ENCODE measurements at places on chromosomes 2 and 18.

- no peak for DNase-seq
Observed at GRCh38 chr2:226655871-226656270, 143.7 kb downstream of the IRS1 start.

- no peak for DNase-seq
Observed at GRCh38 chr2:70002241-70002899, 40.9 kb upstream of the ASPRV1 start.

DNA sequence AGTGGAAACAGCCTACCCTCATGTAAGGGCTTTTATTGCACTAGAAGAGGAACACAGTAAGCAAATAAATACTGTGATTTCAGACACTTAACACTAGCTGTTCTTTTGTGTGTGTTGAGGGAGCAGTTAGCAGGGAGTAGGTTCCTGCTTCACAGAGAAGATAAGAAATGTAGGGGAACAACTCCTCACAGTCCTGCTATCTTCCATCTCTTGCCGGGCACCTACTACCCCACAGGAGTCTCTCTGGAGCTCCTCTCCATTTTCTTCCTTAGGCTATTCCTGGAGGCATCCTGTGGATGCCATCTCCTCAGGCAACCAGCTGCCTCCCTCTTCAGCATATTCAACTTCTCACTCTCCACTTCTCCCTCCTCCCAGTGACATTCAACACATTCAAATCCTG is 145.0 kb downstream of the SRBD1 start:
- DNase-seq, result no peak

GRCh38 chr2:69652206-69652605 is 8.7 kb upstream of the AAK1 start:
- DNase-seq, result no peak

GRCh38 chr2:132860220-132860619 is 190.2 kb upstream of the LYPD1 start:
- no peak for DNase-seq

Measured in stimulated activated CD8-positive, alpha-beta memory T cell treated with anti-CD3 and anti-CD28 coated beads, Interleukin-12 subunit alpha, Interleukin-12 subunit beta, amount 100 ng/mL, for 1 hour (primary cell).